ENCODE measurements at places on chromosomes 11 and 22. TPM values are rescaled to one million over a fixed set of nuclear protein-coding genes. Genes with fewer than 3 reads are reported as not detected.

The MOGAT2 gene
- not detected for total RNA-seq

The MIOX gene
- not detected for total RNA-seq

The MRGPRE gene
- 0.72 TPM for total RNA-seq

The TRIM66 gene
- 1.7 TPM for total RNA-seq

The KCNA4 gene
- total RNA-seq, result not detected

The MMP3 gene
- total RNA-seq, result not detected

The CADM1 gene
- total RNA-seq, result 4.1 TPM

The RCOR2 gene
- total RNA-seq, result 1.9 TPM
